ENCODE measurements at places on chromosomes 12 and 14. TPM values are rescaled to one million over a fixed set of nuclear protein-coding genes. Genes with fewer than 3 reads are reported as not detected.

GRCh38 chr14:91349481-91350074, 68.0 kb downstream of the CCDC88C start:
- no peak for DNase-seq

DNA sequence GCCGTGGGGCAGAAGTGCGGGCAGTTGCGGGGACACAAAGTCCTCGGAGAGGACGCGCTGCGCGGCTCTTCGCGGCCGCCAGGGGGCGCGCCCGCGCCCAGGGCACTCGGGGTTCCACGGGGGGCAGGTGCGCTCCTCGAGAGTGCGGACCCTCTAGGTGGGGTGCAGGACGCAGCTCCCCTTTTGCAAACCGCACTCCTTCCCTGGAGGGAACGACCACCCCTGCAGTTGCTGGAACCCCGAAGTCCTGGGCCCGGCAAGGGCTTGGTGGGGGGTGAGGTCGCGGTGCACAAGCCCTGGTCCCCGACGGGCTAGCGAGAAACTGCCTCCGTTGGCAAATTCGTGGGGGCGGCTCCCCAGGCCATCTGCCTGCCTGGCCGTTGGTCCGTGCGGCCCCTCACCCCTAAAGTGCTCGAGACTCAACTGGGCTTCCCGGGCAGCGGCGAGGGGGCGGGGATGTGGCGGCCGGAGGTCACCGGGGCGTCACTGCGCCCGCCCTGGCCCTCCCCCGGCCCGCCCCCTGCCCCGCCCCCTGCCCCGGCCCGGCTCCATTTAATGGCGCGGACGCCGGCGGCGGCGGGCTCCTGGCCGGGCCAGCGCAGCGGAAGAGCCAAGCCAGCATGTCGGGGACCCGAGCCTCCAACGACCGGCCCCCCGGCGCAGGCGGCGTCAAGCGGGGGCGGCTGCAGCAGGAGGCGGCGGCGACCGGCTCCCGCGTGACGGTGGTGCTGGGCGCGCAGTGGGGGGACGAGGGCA, at the start of gene ADSS1:
Gene ADSS1, plus strand, starts transcription at position 579 of the 756 bp plus-strand sequence. Its CDS starts 42 bp downstream, at position 621.
- DNase-seq, result peak; percentile 68

GRCh38 chr14:34223373-34224148, 238.5 kb downstream of the SPTSSA start:
- DNase-seq, result no peak

DNA sequence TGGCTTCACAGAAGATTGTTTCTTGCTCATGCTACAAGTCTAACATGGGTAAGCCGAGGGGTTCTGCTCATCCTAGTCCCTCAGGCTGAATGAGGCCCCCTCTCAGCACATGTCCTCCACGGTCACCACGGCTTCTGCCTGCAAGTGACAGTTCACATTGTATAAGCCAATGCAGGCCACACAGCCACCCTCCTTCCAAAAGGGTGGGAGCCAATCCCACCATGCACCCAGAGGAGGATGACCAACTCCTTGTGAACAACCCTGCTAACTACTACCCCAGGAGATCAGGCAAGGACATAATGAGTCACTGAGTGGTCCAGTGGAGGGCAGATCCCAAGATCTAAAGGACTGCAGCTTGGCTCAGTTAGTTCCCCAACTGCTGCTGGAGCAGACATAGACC, 6.1 kb downstream of the SPRING1 start:
- no peak for DNase-seq

GRCh38 chr12:104535369-104535768, 78.6 kb downstream of the CHST11 start:
- no peak for DNase-seq

DNA sequence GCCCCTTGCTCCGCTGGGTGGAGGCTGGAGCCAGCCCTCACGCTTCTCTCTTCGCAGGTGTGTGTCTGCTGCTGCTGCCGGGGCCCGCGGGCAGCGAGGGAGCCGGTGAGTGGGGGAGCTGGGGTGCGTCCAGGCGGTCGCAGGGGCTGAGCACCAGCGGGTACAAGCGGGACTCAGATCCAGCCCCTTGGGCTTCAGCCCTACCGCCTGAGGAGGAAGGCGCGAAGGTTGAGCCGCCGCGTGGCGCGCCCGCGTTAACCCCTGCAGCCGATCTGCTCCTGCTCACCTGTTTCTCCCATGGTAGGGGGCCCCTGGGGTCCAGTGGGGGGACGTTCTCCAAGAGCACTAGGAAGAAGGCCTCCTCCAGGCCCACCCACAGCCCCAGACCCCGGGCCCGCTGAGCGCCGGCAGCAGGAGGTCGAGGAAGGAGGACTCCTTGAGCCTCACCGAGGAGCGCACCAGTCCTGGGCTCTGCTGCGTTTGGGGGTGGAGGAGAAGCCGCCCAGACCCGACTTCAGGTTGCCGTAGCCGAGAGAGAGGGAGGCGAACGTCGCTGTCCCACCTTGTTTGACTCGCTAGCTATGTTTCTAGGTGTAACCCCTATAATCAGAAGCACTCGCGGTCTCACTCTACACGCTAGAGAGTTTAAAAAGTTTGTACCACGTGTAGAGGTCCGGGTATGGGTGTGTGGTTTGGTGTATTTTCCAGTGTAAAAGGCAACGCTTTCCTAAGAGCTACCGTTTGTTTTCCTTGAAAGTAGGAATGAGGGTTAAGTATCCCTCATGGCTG, 834 bp downstream of the COCH start:
- DNase-seq, result peak; percentile 18

The OTX2 gene
- not detected for polyA plus RNA-seq

The KRT6C gene
- polyA plus RNA-seq, result not detected

All from kidney (tissue), 22 donors.